ENCODE measurements at places on chromosomes 6 and 20. TPM values are rescaled to one million over a fixed set of nuclear protein-coding genes. Genes with fewer than 3 reads are reported as not detected.

DNA sequence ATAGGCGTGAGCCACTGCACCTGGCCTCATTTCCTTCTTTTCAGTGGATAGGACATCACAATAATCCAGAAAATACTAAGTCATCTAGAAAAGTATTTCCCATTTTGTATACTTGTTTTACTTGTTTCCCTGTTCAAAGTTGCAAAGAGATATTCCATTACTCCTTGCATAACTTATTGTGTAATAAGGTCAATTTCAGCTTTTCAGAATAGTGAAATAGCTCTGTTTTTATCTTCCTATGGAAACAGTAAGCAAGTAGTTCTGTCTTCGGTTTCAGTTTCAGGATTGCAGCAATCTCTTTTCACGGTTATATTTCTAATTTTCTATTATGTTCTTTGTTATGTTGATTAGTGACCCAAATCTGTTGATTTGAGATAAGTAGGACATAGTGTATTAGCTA lies 6.0 kb downstream of the STX11 start:
- peak overlapping the region; percentile 100 for H3K27ac ChIP-seq
- H3K27me3 ChIP-seq, result no peaks in the 10 kb centered on the region
- DNase-seq, result no peak
- peaks cover 55% of the 10 kb centered on the region for H3K36me3 ChIP-seq

DNA sequence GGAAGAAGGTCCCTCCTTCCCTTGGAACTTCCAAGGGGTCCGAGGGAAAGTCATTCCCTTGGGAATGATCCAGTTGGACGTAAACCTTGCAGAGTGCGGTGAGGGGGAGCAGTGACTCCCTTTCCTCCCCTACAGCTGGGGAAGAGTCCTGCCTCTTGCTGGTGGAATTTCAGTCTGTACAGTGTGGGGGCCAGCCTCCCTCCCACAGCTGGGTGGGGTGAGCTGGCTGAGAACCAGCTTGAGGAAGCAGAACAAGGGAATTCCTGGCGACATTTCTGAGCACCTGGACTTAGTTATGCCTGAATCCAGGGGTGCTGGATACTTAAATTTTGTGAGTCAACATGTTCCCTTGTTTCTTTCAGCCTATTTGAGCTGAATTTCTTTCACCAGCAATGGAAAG lies 152.0 kb downstream of the ANKRD60 start:
- H3K36me3 ChIP-seq, result no peaks in the 10 kb centered on the region
- H3K27me3 ChIP-seq, result peaks cover 21% of the 10 kb centered on the region
- no peak for DNase-seq

DNA sequence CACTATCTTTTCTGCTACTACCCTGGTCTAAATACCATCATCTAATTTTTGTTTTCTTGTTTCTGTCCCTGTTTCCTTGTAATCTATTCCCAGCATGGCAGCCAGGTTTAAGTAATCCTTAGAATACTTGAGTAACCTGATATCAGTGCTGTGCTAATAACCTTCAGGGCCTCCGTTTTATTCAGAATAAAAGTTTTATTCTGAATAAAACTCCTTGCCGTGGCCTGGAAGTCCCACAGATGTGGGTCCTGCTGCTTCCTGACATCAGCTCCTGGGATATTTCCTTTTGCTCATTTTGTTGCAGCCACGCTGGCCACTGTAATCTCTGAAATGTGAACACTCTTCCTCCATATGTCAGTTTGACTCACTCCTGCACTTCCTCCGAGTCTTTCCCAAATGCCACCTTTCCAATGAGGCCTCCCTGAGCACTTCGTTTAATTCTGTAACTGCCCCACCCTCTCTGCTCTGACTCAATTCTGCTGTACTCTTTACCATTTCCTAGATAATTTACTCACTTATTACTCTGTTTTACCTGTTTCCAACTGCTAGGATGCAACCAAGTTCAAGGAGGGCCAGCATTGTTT lies 114.0 kb upstream of the FOXA2 start:
- H3K27me3 ChIP-seq, result peaks cover 6% of the 10 kb centered on the region
- no peak for DNase-seq
- H3K36me3 ChIP-seq, result no peaks in the 10 kb centered on the region
- no peaks in the 10 kb centered on the region for H3K4me1 ChIP-seq
- H3K27ac ChIP-seq, result no peak overlapping the region

GRCh38 chr20:43749734-43750294 lies 23.0 kb upstream of the GTSF1L start:
- peaks cover 58% of the 10 kb centered on the region for H3K4me1 ChIP-seq
- peak; percentile 89 for DNase-seq
- peaks cover 9% of the 10 kb centered on the region for H3K36me3 ChIP-seq
- peak overlapping the region; percentile 97 for H3K27ac ChIP-seq

DNA sequence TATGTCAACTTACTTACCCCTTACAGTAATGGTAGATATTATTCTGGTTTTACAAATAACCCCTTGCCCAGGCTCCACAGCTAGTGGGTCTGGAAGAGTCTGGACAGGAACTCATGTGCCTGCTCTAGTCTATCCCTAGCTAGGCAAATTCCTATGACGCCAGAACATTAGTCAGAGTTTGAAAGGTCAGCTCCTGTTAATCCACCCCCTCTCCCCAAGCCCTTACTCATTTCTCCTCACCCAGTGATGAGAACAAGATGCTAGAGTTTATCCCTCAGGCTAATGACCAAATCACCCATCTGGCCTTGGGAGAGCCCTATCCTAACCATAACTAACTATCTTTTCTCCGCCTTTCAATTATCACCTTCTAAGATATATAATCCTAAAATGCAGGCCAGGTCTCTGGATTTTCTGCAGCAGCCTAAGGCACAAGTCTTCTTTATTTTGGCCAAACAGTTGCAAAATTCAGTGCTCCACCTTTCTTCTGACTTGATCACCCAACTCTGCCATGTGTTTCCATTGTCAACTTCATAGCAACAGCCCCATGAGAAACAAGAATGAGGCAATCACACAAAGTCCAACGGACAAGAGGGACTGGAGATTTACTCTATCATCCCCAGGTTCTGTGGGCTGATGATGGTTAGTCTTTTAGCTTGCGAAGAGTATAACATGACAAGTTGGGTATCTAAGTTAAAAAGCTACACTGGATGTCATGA lies 113.3 kb downstream of the TASP1 start:
- DNase-seq, result no peak
- no peaks in the 10 kb centered on the region for H3K27me3 ChIP-seq
- H3K36me3 ChIP-seq, result peaks cover 25% of the 10 kb centered on the region

DNA sequence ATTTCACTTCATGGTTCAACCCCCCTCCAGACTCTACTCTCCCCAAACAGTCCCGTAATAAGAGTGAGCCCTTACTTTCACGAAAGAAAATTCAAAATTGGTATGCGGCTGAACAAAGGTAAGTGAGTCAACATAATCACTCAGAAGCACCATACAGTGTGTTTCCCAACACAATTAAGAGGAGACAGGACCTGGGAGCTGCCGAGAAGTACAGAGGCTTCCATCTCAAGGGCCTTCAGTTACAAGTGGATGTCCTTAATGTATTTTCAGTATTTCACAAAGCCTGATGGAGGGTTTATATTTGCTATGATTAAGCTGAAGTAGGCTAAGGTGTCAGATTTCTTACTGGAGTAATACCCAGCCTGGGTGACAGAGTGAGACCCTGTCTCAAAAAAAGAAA lies 51.1 kb downstream of the MYO6 start:
- no peaks in the 10 kb centered on the region for H3K4me1 ChIP-seq
- H3K27me3 ChIP-seq, result no peaks in the 10 kb centered on the region
- H3K27ac ChIP-seq, result no peak overlapping the region
- no peak overlapping the region for H3K4me3 ChIP-seq
- H3K36me3 ChIP-seq, result no peaks in the 10 kb centered on the region
- DNase-seq, result no peak

DNA sequence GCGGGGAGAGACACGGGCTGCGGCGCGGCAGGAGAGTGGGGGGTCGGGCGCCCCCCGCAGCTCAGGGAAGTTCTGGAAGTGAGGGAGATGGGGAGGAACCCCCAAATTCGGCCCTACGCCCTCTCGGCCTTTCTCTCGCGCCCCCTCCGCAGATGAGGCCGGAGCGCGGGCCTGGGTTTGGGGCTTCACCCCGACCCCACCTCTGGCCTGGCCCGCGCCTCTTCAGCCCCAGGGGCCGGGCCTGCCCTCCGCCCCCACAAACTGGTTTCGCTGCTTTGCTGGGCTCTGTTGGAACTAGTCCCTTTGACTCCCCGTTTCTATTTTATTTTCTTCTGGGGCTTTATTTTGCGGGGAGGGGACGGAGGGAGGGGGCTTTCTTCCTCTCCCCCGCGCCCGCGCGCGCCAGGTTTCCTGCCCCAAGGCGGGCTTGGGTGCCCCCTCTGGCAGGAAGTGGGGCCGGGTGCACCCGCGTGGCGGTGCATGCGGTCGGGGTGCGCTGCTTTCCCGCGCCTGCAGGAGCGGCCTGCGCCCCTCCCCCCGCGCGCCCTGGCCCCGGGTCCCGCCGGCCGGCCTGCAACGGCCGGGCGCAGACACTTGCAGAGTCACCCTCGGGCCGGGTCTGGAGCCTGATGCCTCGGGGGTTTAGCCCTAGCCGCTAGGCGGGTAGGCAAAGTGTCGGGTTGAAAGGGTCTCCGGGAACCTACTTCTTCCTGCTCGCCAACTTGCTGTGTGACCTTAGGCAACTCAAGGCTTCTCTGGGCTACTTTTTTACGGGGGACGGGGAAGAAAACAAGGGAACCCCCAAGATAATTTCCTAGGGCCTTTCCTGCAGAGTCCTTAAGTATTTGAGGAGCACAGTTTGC lies 1.3 kb downstream of the HMGA1 start:
- peak; percentile 83 for DNase-seq
- H3K27ac ChIP-seq, result peak overlapping the region; percentile 70
- peaks cover 15% of the 10 kb centered on the region for H3K4me1 ChIP-seq
- H3K36me3 ChIP-seq, result no peaks in the 10 kb centered on the region

KHDC1 gene
- 3.7 TPM for total RNA-seq

TMEM200A gene
- total RNA-seq, result 1.2 TPM

GNMT gene
- total RNA-seq, result 1.1 TPM

RPS6KA2 gene
- total RNA-seq, result 2.8 TPM

NSFL1C gene
- total RNA-seq, result 73.6 TPM
